Fibroblast of lung (primary cell): ENCODE measurements at places on chromosomes 1 and 21.

DNA sequence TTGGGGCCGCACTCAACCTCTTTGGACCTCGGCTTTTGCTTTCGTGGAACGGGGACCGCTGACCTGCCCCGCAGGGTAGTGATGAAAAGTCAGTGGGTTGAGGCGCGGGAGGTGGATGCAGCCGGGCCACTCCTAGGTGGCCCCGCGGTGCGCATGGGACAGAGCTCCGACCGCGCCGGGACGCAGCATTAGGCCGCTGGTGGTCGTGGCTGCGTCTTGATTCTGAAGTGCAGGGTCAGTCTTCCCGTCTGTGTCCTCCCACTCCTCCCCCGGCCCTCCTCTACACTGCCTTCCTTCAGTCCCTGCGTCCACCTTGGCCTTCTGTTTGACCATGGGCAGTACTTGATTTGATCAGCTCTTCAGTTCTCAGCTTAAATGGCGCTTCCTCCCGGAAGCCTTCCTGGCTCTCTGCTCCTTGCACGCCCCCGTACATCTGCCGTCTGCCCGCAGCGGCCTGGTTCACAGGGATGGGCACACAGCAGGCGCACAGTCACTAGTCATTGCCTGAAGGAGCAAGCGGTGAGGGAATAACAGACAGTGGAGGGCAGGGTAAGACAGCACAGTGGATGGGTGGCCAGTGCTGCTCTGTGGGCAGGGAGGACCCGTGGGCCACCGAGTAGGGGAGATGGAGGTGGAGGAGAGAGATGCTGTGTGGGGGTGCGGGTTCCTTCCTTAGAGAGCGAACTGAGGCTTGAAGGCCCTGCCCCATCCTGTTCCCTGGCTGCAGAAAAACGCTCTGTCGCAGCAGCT, 633 bp downstream of the THEMIS2 start:
- peak; percentile 39 for DNase-seq

- no peak for DNase-seq
Measured at GRCh38 chr1:154391086-154391770, 13.9 kb upstream of the IL6R start.

GRCh38 chr1:157069601-157070000, 24.1 kb upstream of the ARHGEF11 start:
- no peak for DNase-seq

- DNase-seq = no peak
Measured at GRCh38 chr1:54230507-54231339, 30.8 kb downstream of the MRPL37 start.

GRCh38 chr1:50422946-50423669, at the start of gene DMRTA2:
Gene DMRTA2, minus strand, starts transcription at chr1:50423443. Its CDS starts 1,907 bp downstream, at chr1:50421536.
- DNase-seq = no peak

GRCh38 chr1:207084232-207084631, 4.4 kb upstream of the C4BPB start:
- peak; percentile 22 for DNase-seq

DNA sequence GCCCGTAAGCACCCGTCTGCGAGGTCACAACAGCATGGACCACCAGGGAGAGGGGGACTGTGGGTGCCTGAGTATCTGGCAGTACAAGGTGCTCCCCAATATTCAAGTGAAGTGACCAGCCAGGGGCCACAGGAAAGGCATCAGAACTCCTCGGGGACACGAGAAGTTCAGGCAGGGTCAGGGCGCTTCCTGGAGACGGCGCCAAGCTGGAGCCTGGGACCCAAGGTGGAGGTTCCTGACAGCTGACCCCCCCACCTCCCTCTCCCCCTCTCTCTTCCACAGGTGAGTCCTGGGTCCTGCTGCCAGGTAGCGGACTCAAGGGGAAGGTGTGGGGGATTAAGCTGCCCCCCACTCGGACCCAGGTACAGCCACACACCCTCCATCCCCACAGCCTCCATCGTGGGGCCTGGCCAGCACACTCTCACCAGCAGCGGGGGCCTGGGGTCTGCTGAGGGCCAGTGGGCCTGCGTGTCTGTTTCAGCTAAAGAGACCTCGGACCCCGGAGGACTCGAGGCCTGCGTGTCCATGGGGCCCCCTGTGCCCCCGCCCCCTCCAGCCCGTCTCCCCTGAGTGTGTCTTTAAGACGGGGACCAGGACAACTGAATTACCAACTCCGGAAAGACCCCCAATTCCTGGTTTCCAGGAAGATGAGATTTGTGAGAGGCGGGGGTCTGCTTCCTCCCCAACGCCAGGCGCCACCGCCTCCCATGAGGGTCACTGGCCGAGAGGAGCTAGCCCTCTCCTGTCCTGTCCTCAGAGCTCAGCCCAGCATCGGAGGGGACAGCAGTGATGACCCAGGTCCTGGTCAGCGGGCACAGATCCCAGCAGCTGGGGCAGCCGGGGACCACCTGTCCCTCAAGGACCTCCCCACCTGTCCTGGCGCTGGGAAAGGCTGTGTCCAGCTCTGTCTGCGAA, 6.2 kb downstream of the TNFRSF18 start:
- no peak for DNase-seq

DNA sequence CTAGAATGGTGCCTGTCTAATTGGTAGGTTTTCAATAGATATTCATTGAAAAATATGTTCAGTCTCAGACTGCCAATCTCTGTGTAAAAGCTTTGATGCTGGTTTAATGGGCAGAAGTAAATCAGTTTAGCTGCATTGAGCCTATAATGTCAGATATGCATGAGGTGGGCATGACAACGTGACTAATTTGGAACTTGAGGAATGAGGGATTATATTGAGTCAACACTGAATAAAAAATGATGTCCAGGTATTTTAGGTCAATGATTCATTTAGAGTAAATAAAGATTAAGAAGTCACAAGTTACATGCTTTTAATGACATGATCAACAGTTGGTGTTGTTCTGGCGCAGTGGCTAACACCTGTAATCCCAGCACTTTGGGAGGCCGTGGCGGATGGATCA, 3.0 kb downstream of the WDR3 start:
- DNase-seq = no peak

GRCh38 chr21:42454786-42455185, 41.2 kb downstream of the RSPH1 start:
- no peak for DNase-seq

DNA sequence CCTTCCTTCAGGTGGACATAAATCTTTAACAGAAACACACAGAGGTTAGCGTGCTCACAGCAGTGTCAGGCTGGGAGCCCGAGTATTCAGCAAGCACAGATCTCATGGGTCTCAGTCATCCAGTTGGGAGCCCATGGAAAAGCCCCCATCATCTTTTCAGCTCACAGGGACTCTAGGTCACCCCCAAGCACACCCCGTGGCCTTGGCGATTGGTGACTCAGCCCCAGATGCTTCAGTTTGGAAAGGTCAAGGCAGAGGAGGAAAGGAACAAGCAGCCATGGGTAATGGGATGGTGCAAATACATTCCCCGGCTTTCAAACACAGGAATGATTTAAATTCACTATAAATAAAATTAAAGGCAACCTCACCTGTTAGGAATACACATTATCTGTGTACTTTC, 88.9 kb downstream of the PGBD5 start:
- DNase-seq = no peak

GRCh38 chr1:22018583-22019559, 17.4 kb downstream of the CELA3A start:
- DNase-seq = peak; percentile 90

DNA sequence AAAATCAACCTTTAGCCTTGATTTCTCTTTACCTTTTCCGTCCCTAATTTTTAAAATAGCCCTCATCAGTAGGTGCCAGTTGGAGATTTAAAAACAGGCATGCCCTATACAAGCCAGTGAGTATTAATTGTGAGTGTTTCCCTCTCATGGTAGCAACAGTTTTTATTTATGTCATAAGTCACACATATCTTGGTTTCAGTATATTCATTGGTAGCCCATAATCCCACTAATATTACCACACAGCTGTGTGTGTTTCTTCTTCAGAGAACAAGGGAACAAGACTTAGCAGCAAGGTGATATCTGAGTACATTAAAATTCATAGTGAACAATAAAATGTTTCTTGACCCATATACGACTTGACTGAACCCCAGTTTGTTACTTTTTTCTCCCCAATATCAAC, 68.6 kb upstream of the HSPA13 start:
- DNase-seq = no peak

GRCh38 chr1:36342426-36343185, 19.2 kb upstream of the EVA1B start:
- DNase-seq = peak; percentile 59

DNA sequence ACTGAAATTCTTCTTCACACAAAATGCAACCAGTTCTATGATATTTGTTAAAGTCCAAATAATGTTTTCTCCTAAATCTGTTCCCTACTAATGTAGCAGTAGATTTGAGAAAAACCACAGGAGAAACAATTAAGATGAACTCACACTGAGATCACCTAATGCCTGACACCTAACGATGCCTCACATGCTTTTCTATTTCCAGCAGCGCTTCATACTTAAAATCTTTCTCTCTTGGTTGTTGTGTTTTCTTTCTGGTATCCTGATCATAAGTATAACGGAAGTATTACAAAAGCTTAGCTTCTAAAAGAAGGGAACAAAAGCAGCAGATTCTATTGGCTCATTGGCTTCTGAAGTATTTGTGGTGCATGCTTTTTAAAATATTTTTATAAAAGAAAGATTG, 267.2 kb upstream of the SGIP1 start:
- DNase-seq = peak; percentile 55

- no peak for DNase-seq
Measured at GRCh38 chr1:32885676-32886003, 651 bp upstream of the HPCA start.

DNA sequence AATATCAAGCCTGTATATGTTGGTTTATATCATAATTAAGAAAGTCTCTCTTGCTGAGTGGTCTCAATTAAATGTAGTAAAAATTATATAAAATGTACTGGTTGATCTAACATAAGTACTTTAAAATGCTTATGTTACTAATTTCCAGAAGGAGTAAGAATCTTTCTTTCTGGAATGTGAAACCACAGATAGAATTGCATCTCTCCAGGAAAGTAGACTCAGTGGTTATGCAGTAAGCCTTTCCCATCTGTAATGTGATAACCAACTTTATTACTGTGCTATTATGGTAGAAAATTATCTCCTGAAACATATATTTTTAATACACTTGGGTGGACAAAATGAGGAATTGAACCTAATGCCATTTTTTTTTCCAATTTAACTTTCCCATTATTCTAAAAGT, 8.9 kb upstream of the RALGPS2 start:
- no peak for DNase-seq

GRCh38 chr1:41430582-41430981, 53.9 kb downstream of the EDN2 start:
- no peak for DNase-seq

- DNase-seq = no peak
Measured at GRCh38 chr1:34682452-34683223, 72.2 kb upstream of the GJB5 start.
